Stimulated activated CD4-positive, alpha-beta T cell treated with anti-CD3 and anti-CD28 coated beads, Interleukin-15, amount 100 ng/mL, for 1 hour (primary cell): ENCODE measurements at places on chromosomes 4 and X.
A peak's percentile ranks its signal among the peaks of the same experiment; 100 is the strongest.

DNA sequence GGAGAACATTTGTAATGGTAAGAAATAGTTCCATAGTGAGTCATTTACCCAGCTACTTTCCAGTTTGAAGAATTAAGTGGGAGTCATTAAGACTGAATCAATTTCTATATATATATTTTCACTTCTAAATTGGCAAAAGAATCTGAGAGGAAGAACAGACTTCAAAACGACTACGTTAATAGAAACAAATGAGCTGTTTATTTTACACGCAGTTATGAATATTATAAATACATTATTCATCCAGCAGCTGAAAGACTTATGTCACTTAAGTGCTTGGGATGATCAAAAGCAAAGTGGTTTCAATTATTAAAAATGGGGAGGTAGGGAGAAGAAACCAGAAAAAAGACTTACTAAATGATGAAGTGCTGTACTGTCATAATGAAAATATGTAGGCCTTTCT is 260.5 kb upstream of the DDX53 start:
- no peak for DNase-seq

- DNase-seq = no peak
Measured at GRCh38 chr4:15353207-15353606, 74.6 kb upstream of the C1QTNF7 start.

- no peak for DNase-seq
Measured at GRCh38 chrX:48470110-48470832, at the start of gene SLC38A5. TSS of gene SLC38A5 (minus strand) at chrX:48470260. CDS start at chrX:48467924, 2,336 bp downstream.

GRCh38 chr4:100041646-100042045 is 91.6 kb upstream of the H2AZ1 start:
- no peak for DNase-seq

- no peak for DNase-seq
Measured at GRCh38 chr4:83276299-83277040, 8.1 kb downstream of the COQ2 start.

- peak; percentile 1 for DNase-seq
Measured at GRCh38 chrX:103404231-103405008, 28.1 kb downstream of the BEX3 start.

DNA sequence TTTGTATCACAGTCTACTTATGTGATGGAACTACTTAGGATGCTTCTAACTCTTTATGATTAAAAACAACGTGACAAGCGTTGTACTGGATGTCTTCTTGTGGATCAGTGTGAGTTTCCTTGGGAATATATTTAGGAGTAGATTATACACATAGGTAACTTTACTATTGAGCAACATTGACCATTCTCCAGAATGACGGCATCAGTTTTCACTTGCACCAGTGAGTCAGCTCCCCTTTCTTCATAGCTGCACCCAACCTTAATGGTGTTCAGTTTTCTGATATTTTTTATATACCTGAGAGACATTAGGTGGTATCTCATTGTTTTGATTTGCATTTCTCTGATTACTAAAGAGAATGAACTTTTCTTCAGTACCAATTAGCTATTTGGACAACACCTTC is 343.9 kb downstream of the ADGRL3 start:
- no peak for DNase-seq

GRCh38 chr4:80788798-80789197 is 241.7 kb upstream of the BMP3 start:
- no peak for DNase-seq

DNA sequence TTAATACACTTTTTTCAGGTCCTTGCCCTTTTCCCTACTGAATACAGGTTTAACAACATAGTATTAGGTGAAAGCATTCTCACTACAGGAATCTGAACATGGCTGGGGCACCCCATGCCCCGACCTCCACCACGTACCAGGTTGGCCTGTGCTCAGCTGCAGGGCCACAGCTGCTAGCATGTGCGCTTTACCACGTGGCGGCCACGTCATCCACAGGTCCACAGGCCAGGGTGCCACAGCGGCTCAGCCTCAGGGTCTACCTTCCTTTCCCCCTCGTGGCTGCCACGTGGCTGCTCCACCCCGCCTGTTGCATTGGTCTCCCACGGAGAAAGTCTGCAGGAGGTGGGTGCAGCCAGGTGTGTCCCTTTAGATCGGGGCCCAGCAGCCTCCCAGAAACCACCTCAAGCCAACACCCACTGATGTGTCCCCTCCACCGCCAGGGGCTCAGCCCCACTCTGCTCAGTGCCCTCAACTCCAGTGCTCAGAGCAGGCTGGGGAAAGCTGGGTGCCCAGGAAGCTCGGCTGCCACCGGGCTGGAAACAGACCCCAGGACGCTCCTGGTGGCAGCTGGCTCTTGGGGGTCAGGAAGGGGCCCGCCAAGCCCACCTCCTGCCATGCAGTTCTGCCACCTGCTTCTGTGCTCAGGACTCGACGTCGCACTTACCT is 17.8 kb downstream of the CTBP1 start:
- no peak for DNase-seq

DNA sequence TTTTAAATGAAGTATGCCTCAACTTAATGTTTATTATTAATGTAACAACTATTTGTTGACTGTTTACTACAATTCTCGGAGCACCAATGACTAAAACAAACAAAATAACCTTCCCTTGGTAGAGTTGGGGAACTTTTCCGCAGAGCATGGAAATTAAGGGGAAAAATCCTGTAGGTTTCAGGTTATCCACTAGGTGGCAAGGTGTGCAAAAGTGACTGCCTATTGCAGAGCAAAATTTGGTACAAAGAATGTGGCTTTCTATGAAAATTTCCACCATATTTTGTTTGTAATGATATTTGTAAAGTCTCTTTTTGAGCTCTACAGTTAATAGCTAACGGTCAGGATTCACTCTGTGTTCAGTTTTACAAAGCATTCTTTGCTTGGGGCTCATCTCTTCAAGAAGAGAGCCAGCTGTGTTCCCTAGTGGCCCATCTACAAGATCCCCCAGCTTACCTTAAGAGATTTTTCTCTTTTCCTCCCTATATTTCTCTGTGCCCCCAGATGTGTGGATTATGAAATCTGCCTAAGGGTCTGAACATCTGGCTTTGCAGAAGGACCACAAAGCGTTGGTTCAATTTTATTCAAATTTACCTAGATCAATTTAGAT is 61.1 kb downstream of the FBXO8 start:
- DNase-seq = no peak

- DNase-seq = no peak
Measured at GRCh38 chrX:37883196-37883595, 35.8 kb upstream of the DYNLT3 start.

DNA sequence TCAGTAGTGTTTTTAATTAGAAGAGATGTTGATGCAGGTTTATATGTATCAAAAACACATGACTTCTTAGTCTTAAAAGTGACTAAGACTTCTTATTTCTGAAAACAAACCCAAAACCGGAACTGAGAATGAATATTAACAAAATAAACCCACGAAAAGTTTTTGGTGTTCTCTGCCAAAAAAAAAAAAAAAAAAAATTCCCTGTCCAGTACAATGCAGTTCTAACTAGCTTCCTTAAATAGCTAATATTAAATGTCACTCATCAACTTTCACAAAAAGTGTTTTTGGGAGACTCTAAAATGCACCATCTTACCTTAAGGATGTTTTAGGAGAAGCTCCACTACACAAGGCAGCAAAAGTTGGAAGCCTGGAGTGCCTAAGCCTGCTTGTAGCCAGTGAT is 2.0 kb downstream of the ANKRD37 start:
- no peak for DNase-seq

GRCh38 chrX:5857232-5857631 is 371.4 kb downstream of the NLGN4X start:
- no peak for DNase-seq

- DNase-seq = no peak
Measured at GRCh38 chrX:12758291-12758690, 32.9 kb upstream of the PRPS2 start.

DNA sequence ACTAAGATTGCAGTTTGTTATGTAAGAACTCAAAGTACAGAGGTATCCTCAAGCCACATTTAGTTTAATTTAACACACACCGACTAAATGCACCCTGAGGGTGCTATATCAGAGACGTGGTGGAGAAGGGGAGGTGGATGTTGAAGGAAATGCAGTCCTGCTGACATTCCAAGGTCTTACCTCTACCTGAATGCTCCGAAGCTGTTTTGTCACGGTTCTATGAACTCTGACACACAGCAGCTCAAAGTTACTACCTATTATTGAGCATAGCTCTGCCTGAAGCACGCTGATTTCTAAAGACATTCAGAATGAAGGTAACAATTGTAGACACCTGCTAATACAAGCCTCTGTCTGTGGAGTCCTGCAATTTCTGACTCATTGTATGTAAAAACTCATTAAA is 6.7 kb downstream of the CC2D2A start:
- no peak for DNase-seq

DNA sequence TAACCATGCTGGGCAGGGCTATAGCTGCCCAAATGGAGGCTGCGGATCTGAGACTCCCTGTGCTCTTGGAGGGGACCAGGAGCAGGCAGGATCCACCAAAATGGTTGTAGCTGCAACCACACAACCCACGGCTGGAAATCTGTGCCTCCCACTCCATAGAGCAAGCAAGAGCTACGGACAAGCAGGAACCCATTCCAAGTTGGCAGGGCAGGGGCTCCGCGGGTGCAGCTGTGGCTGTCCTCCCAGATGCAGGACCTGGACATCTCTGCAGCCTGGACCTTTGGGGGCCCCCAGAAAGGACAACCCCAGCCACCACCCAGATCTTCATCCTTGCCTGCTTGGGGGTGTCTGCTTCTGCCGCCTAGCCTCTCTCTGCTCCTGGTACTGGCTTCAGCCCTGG is 154.1 kb upstream of the TRAM1L1 start:
- no peak for DNase-seq

DNA sequence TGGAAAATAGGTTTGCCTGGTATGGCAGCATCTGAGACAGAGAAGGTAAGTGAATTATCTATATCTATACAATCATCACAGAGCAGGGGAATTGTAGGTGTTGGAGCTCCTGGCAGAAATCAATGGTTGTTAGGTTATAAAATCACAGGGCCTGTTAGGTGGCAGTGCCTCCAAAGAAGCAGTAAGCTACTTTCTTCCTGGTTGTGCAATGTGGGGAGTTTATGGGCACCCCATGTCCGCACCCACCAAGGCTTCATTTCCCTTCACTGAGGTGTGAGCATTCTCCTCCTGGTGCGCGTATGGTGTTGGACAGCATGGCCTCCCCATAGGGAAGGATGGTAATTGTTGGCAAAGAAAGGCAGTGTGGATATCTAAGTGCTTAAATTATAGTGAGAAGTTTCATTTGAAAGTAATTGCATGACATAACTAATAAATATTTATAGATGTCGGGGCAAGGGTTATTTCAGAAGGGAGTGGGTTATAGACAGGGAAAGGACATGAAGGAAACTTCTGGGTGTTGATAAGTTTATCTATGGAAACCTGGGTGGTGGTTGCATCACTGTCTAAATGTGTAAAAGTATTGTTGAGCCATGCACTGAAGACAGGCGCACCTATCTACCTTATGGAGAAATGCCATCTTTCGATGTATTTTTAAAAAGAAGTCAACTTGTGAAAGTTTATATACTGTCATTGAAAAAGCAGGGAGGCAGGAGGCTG is 153.7 kb downstream of the FRAS1 start:
- no peak for DNase-seq

DNA sequence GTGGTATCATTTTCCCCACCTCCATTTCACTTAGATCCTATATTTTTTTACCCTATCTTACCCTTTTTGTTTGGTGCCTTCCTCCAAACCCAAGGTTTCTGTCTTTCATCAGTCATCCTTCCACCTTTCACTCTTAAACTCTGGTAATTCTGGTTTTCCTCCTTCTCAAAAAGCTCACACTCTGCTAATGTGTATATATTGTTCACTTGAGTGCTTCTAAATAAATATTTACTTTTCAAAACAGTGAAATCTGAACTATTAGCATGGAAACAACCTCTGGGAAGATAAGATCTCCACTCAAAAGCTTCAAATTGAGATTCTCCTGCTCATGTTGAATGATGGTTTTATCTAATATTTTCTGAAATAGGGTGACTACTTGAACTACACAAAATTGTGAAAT is 21.5 kb downstream of the XIAP start:
- DNase-seq = no peak

DNA sequence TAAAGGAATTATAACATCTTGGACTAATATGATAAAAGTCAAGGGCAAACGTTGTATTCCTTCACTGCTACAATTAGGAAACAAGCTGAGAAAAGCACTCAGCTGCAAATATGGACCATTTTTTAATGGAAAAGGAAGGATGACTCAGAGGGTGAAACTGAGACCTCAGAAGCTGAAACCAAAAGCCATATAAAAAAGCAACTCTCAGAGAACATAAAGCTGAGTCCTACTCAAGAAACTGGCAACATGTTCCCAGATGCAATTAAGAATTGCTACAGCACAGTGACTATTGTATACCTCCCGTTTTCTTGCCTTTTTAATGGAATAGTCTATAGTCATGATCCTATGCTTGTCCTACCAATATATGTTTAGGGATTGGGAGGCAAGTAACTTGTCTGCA is 1106.4 kb upstream of the INTU start:
- no peak for DNase-seq

GRCh38 chrX:147072747-147073146 is 258.2 kb upstream of the CXorf51A start:
- DNase-seq = no peak

DNA sequence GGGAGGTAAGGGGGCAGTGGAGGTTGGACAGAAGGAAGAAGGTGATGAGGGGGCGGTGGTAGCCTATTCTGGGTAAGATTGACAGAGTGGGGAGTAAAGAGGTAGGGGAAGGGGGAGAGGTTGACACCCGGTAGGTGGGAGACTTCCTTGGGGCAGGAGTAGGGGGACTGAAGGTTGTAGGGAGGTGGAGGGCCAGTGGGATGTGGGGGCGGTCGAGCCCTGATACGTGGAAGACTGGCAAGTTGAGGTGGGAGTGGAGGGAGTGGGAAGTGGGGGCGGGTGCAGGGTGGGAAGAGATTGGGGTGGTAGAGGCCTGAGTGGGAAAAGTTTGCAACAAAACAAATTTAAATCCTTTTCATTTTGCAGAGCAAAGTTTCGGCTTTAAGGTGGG is 1.7 kb downstream of the GCNA start:
- no peak for DNase-seq

DNA sequence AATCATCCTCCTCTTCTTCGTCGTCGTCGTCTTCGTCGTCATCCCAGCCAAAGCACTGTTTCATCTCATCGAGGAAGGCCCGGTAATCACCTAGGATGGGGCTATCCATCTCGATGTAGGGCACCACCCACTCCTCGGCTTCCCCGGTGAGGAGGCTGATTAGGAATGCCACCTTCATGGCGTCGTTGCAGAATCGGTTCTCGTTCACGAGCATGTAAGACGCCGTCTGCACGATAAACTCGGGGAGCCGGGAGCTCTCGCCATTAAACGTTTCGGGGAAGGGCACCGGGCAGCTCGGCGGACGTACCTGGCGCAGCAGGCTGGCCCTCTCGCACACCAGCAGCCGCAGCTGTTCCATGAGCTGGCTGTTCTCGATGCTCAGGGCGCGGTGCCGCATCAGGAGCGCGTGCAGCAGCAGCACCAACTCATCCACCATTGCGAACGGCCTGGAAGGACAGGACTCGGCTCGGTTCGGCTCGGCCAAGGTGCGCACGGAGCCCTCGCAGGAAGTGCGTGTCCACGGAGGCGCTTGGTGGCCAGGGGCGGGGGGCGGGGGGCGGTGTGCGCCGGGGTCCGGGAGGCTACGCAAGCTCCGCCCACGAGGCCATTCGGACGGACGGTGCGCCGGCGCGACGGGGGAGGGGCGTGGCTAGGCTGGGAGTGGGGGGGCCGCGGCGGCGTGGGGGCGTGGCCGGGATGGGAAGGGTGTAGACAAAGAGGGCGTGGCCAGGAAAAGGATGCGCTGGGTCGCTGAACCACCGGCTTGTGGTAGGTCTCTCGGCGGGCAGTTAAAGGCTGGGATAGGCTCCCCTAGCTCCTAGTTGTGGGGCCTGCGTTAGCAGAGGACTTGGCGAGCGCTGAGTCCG is at the start of gene LDOC1:
LDOC1 (minus strand) TSS at position 544 of the 866 bp plus-strand sequence; CDS start at position 436, 108 bp downstream.
- DNase-seq = peak; percentile 34

GRCh38 chr4:73872316-73873108 is 3.3 kb downstream of the CXCL1 start:
- no peak for DNase-seq
